ENCODE measurements at places on chromosomes 5 and 9.

GRCh38 chr5:138635265-138635664 is 60.1 kb upstream of the HSPA9 start:
- no peak for DNase-seq

DNA sequence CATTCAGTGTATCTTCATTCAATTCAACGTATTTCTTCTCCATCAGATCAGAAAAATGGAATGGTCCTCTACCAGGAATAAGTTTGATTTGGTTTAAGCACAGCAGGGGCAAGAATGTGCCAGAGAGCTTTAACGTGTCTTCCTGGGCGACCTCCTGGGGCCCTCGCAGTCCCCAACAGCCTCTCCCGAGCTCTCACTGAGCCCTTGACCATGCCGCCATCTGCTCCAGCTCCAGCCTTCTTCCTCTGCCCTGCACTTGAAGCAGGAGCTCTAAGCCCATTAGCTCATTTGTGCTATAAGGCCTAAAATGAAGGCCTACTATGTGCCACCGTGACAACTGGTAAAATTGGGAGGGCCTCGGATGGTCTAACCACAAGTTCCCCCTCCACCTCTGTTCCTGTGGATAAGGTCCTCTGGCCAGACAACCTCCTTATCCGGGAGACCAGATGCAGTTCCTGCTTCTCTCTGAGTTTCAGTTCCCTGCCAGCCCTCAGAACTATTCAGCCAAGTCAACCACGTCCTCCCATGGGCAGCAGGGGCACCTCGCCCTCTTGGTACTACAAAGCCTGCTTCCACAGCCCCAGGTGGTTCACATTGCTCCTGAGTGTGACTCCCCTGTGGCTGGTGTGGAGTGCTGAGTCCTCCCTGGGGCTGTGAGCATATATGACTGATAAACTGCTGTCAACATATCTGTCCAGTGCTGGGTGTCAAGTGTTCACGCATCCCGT is 35.8 kb downstream of the C5orf15 start:
- DNase-seq: no peak

- no peak for DNase-seq
These were observed 1897.5 kb downstream of the EFNA5 start for GRCh38 chr5:105773241-105773640.

DNA sequence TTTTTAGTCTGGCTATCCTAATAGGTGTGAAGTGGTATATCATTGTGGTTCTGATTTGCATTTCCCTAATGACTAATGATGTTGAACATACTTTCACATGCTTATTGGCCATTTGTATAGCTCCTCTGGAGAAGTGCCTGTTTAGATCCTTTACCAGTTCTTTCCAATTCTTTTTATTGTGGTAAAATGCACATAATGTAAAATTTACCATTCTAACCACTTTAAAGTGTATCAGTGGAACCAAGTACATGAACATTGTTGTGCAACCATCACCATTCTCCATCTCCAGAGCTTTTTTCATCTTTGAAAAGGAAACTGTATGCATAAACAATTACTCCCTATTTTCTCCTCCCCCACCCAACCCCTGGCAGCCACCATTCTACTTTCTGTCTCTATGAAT is 95.4 kb downstream of the NRG2 start:
- DNase-seq: no peak

GRCh38 chr5:120014535-120014934 is 385.2 kb downstream of the FAM170A start:
- DNase-seq: no peak

- no peak for DNase-seq
These were observed 6.8 kb upstream of the CEP120 start for GRCh38 chr5:123429993-123430392.

DNA sequence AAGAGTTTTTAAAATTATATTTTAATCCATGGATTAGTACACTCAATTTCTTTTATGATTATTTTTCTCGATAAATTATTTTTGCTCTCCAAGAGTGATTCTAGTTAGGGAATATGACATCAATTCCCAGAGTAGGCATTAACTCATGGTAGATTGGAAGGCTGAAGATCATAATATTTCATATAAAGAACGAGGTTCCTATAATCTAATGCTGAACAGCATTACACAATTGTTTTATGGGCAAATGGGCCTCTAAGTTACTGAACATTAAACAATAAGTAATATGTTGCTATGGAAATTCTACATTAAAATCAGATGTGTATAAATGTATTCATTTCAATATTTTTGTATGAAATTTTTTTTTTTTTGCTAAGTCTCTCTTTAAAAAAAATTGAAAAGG is 140.3 kb downstream of the ZNF608 start:
- no peak for DNase-seq

DNA sequence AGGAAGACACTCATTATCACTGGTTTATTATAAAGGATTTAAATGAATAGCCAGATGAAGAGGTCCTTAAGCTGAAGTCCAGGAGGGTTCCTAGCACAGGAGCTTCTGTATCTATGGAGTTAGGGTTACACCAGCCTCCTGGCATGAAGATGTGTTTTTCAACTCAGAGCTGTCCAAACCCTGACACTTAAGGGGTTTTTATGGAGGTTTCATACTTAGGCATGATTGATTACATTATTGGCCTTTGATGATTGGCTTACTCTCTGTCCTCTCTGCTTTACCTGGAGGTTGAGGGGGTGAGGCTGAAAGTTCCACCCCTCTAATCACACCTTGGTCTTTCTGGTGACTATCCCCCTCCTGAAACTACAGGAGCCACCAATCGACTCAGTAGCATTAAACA is 84.9 kb upstream of the ZNF169 start:
- DNase-seq: no peak

All from activated T-cell treated with anti-CD3 and anti-CD28 coated beads for 1 hour (primary cell).